Fibroblast of mammary gland (primary cell): ENCODE measurements at places on chromosomes 1 and 21.

DNA sequence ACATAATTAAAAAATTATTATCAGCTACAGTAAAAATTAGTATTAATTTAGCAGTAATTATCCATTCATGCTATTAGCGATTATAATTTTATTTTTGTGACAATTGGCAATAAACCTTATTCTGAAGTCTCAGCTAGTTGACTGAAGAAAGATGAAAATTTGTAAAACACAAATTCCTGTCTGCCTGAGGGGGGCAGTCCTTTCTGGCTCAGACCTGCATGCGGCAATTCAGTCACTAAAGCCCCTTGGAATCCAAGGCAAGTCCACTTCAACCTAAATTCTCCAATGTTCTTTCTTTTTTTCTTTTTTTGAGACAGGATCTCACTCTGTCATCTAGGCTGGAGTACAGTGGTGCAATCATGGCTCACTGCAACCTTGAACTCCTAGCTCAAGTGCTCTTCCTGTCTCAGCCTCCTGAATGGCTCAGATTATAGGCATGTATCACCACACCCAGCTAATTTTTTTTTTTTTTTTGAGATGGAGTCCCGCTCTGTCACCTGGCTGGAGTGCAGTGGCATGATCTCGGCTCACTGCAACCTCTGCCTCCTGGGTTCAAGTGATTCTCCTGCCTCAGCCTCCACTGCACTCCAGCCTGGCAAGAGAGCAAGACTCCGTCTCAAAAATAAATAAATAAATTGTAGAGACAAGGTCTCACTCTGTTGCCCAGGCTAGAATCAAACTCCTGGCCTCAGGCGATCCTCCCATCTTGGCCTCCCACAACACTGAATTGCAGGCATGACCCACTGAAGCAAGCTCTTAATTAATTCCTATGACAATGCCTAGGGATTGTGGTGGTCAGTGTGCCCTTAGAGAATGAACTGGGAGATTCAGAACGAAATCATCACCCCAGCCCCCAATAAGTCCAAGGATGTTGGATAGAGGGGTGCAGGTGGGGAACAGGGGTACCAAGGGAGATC, 24.2 kb upstream of the ITPKB start:
- no peak for DNase-seq

GRCh38 chr1:241357366-241358340, 648 bp upstream of the RGS7 start:
- DNase-seq: peak; percentile 35

- DNase-seq: peak; percentile 99
These were observed 62.7 kb downstream of the SKI start for GRCh38 chr1:2290595-2291510.

DNA sequence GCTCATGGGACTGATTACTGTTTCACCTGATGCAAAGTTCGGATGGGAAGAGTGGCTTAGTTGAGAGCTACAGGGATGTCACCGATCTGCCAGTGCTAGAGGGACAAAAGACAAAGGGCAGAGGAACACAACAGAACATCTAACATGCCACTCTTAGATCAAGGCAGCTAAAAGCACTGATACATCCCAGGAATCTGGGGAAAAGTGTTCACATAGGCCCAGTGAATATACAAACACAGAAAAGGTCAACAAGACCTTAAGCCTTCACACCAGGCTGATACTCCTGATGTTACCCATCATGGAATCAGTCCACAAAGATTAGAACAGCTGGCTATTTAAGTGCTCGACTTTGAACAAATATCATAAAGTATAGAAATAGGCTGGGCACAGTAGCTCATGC, 163.2 kb downstream of the EIF4G3 start:
- DNase-seq: no peak

DNA sequence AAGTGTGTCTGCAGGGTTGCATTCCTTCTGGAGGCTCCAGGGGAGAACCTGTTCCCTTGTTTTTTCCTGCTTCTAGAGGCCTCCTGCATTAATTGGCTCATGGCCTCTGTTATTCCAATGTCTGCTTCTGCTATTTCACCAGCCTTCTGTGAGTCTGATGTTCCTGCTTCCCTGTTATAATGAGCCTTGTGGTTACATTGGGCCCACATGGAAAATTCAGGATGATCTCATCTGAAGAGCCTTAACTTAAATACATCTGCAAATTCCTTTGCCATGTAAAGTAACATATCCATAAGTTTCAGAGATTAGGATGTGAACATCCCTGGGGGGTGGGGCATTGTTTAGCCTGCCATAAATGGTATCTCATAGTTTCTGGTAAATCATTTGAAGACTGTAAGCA, 181.1 kb downstream of the RWDD3 start:
- DNase-seq: no peak

DNA sequence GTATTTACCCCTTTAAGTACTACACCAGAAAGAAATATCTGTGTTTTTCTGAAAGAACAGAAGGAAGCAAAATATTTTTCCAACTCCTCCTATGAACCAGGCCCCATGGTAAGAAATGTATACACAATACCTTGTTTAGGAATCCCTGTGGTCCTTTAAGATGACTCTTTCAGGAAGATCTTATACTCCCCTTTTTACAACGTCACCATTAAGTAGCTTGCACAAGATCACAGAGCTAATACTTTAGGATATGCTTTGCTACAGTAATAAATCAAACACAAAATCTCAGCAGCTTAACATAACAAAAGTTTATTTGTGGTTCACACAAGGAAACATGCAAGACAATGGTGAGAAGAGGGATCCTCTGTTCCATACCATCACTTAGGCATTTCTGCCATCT, 8.8 kb upstream of the LAMB3 start:
- DNase-seq: no peak

DNA sequence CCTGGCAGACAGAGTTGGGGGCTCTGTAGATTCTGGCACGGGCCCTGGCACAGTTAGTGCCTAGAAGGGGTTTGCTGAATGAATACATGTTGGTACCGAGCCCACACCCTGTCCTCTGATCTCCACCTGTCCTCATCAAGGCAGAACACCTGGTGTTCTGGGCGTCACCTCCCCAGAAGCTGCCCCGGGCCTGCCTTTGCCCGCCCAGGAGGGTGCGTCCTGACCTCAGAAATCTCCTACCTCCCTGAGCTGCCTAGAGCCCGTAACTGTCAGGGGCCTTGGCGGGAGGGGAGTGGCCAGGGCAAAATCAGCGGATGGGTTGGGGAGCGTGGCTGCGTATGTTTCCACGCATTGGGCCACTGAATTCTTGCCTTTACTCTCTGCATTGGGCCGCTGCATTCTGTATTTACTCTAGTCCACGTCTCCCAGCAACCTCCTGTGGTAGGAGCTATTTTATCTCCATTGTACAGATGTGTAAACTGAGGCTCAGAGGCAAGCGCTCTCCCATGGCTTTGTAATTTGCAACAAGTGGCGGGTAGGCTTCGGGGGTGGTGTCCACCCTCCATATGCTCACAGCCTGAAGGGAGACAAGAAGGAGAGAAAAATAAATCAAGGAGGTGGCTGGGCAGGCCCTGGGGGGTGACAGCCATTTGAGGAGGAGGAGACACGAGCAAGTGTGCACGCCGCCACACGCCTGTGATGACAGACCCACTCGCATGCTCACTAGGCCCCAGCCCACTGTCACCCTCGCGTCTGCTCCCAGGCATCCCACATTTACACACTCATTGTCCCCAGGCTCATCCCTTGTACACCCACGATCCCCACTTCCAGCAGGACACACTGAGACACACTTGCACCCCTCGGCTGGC, 95.7 kb upstream of the WNT4 start:
- no peak for DNase-seq

- DNase-seq: peak; percentile 98
These were observed 23.1 kb upstream of the UMODL1 start for GRCh38 chr21:42047821-42048613.

- DNase-seq: peak; percentile 48
These were observed 95.6 kb upstream of the KCNK1 start for GRCh38 chr1:233518344-233518743.

DNA sequence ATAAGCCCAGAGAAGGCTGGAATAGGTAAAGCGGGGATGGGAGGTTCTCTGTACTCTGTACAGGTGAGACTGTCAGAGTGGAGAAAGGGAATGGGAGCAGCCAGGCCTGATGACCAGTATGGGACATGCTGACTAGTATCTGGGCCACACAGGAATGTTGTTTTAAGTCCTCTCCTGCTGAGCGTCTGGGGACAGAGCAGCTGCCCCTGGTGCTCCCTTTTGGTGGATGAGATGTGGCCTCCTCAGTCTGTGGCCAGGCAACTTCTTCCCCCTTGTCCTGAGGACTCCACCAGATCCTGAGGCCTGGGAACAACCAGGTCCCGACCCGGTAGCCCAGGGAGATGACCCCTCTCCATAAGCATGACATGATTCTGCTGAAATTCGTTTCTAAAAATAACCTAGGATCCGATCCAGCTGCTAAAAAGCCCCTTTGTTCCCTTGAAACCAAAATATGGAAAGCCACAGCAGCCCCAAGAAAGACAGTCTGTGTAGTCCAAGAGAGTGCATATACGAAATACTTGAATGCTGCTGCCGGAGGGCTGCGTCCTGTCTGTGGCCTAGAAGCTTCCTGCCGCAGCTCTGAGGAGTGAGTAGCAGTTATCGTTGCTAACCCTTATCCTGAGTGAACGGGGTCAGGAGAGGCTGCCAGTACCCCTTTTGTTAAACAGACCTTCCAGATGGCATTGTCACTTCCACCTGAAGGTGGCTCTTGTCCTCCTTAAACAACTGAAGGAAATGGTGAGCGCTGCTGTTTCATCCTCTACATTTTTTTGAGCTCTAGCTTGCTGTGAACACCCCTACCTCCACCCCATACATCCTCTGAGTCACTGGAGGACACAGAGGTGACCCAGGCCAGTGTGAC, 47.1 kb downstream of the ATP2B4 start:
- DNase-seq: peak; percentile 96

DNA sequence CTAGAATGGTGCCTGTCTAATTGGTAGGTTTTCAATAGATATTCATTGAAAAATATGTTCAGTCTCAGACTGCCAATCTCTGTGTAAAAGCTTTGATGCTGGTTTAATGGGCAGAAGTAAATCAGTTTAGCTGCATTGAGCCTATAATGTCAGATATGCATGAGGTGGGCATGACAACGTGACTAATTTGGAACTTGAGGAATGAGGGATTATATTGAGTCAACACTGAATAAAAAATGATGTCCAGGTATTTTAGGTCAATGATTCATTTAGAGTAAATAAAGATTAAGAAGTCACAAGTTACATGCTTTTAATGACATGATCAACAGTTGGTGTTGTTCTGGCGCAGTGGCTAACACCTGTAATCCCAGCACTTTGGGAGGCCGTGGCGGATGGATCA, 3.0 kb downstream of the WDR3 start:
- DNase-seq: no peak

- no peak for DNase-seq
These were observed 123.3 kb upstream of the GRIK3 start for GRCh38 chr1:37157634-37158033.

- no peak for DNase-seq
These were observed 195.5 kb upstream of the NFIA start for GRCh38 chr1:60886793-60887331.

DNA sequence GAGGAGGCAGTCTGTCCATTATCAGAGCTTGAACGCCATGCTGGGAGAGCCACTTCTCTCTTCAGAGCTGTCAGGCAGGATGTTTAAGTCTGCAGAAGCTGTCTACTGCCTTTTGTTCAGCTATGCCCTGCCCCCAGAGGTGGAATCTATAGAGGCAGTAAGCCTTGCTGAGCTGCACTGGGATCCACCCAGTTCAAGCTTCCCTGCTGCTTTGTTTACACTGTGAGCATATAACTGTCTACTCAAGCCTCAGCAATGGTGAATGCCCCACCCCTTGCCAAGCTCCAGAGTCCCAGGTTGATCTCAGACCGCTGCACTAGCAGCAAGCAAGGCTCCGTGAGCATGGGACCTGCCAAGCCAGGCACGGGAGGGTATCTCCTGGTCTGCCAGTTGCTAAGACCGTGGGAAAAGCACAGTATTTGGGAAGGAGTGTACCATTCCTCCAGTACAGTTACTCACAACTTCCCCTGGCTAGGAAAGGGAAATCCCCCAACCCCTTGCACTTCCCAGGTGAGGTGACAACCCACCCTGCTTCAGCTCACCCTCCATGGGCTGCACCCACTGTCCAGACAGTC, 32.5 kb downstream of the RGS13 start:
- no peak for DNase-seq

DNA sequence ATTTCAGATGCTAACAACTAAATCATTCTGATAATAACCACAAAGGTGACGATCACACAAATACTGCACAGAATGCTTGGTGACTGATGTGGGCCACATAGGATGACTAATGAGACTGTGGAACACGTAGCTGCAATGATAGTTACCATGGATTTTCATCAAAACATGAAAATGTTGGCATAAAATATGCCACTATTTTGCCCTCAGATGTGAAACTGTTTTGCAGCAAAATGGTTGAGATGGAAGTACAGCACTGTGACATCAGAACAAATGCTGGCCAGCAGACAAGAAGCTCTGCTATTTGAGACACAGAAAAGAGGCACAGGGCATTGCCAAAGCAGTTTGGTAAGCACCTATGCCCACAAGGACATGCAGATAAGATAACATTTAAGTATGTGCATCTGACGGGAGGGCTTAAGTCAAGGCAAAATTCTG, 83.8 kb downstream of the NIBAN1 start:
- DNase-seq: peak; percentile 32

- peak; percentile 49 for DNase-seq
These were observed 232.1 kb upstream of the KAZN start for GRCh38 chr1:14366091-14367018.

GRCh38 chr1:63723602-63724001, 50.2 kb upstream of the ROR1 start:
- peak; percentile 68 for DNase-seq

GRCh38 chr1:207861442-207862177, 49.3 kb downstream of the CD34 start:
- DNase-seq: no peak

DNA sequence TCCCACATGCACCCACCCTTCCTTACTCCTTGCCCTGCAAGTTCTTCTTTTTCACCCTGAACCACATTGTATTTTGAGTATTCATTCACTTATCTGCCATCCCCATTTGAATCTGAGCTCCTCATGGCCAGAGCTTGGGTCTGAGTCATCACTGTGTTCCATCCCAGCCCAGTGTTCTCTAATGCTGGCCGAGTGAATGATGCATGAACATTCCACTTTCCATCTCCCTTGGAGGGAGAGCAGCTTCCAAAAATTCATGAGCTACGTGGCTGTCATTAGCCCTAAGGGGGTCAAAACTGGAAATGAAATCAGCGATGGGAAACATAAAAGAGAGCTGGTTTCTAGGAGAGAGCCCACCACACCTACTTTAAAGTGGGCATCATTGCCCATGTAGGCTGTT, 187.0 kb upstream of the USP24 start:
- DNase-seq: peak; percentile 92

GRCh38 chr1:1033731-1034438, 14.0 kb downstream of the AGRN start:
- no peak for DNase-seq
